ENCODE measurements at places on chromosomes 7 and 10. TPM values are rescaled to one million over a fixed set of nuclear protein-coding genes. Genes with fewer than 3 reads are reported as not detected.

- no peak for DNase-seq
These were observed 362.0 kb downstream of the GPR37 start for GRCh38 chr7:124403587-124403986.

GRCh38 chr10:79347894-79348639 lies 798 bp downstream of the PPIF start:
- no peak for DNase-seq

GRCh38 chr7:42222891-42223290 lies 14.1 kb downstream of the GLI3 start:
- no peak for DNase-seq

GRCh38 chr7:85336086-85336485 lies 149.2 kb upstream of the SEMA3D start:
- DNase-seq = no peak

GRCh38 chr7:6268023-6268900 lies 4.2 kb downstream of the CYTH3 start:
- no peak for DNase-seq

GRCh38 chr10:104331208-104331838 lies 6.9 kb downstream of the ITPRIP start:
- DNase-seq = no peak

GRCh38 chr7:130134106-130134636 lies 63.8 kb downstream of the KLHDC10 start:
- no peak for DNase-seq

DNA sequence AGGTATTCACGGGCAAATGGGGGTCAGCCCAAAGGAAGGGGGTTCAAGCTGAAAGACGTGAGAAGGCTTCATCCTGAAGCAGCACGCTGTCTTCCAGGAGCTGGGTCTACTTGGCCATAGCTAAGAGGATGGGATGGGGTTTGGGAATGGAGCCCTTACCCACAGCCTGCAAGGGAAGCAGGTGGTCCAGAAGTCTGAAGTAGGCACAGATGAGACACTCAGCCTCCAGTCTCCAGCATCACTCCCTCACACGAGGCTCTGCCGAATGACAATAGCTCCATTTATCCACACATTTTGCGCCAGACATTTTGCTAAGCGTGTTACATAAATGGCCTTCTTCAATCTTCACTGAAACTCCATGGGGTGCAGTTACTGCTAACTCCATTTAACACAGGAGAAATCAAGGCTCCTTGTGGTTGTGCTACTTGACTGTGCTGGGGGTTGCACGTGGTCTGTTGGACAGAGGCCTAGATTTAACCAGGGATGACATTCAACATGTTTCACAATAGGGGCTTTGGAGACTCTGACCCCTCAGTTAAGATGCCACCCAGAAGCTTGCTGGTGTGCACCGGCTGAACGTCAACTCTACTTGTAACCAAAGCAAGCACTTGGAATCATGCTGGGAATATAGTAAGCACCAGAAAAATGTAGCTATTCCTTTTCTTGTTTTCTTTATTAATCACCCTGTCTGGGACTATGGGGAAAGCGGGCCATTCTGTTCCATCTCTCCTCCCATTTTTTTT lies 85.3 kb downstream of the FAM241B start:
- no peak for DNase-seq

GRCh38 chr10:132665946-132666704 lies 119.8 kb downstream of the NKX6-2 start:
- peak; percentile 87 for DNase-seq

DNA sequence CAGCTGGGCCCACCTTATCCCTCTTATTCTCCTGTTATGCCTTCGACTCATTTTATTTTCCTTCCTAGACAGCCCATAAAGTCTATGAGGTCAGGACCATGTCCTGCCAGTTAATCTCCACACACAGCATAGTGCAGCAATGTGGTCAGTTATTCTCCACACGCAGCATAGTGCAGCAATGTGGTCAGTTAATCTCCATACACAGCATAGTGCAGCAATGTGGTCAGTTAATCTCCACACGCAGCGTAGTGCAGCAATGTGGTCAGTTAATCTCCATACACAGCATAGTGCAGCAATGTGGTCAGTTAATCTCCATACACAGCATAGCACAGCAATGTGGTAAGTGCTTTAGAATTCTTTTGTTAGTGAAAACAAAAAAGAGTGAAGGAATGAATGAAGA lies 77.8 kb downstream of the TEX36 start:
- DNase-seq = no peak

DNA sequence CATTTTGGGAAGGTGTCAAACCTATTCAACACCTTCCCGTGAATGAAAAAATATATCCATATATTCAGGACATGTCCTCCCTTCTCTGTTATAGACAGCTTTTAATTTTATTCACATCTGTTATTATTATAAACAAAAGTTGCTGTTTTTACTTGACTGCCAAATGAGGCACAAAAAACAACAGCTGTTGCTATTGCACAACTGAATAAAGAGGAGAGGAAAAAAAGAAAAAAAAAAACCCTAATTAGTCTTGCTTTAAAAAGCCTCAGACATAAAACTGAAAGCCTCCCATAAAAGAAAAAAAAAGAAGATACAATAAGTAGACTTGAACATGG lies 153.4 kb downstream of the BMPER start:
- no peak for DNase-seq

- DNase-seq = no peak
These were observed 994 bp upstream of the LRGUK start for GRCh38 chr7:134126146-134126545.

DNA sequence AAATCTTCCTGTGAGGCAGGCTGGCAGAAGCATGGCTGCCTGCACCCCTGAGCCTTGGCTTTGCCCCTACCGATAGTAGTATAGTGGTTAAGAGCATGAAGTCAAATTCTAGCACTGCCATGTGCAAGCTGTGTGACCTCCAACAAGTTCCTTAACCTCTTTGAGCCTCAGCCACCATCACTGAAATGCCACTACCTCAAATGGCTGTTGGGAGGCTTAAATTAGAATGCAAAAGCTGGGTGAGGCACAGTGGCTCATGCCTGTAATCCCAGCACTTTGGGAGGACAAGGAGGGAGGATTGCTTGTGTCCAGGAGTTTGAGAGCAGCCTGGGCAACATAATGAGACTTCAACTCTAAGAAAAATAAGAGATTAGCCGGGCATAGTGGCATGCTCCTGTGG lies 8.4 kb downstream of the SFRP5 start:
- DNase-seq = no peak

GRCh38 chr7:731440-732085 lies 4.5 kb upstream of the PRKAR1B start:
- DNase-seq = no peak

DNA sequence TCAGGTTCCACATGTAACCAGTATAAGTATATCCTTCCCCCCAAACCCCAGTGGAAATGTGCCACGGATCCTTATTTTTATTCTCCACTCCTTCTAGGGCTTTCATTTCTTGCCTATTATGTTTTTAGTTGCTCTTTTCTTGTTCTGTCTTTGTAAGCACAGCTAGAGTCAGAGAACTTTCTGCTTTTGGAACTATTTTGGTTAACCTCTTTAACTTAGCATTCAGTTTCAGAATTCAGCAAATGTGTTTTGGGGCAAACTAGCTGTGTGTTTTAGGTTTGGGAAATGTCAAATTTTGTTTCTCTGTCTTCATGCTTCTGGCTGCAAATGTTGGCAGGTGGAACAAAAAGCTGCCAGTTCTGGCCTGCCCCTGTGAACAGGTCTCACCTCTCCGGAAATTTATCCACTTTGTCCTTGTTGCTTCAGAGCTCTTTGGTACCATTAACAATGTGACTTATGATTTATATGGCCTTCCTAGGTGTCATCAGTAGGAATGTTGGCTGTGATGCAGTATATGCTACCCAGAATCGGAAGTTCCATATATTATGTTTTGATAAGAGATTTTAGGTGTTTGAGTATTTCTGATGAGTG lies 156.1 kb downstream of the ADK start:
- no peak for DNase-seq

DNA sequence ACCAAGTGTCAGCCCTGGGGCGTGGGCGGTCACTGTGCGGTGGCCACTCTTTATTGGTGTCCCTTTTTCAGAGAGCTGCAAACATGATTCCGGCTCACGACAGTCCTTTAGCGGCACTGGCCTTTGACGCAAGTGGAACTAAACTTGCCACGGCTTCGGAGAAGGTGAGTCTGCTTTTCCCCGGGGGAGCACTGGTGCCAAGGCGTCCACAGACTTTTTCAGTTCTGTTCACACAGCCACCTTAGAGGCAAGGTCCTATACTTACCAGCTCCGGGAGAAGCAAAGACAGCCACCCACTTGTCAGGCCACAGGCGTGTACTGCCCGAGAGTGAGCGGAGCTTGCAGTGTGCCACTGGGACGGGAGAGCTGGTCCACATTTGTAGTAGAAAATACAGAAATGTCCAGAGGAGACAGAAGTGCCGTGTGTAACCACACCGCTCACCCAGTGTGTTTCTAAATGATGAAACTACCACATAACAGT lies 27.9 kb downstream of the WIPI2 start:
- DNase-seq = no peak

KCP gene
- not detected for total RNA-seq

AQP1 gene
- 0.82 TPM for total RNA-seq

PNLIP gene
- not detected for total RNA-seq

CALHM3 gene
- total RNA-seq = not detected

OR6V1 gene
- total RNA-seq = not detected

TRPV6 gene
- total RNA-seq = not detected

STEAP2 gene
- 0.05 TPM for total RNA-seq

NUDT1 gene
- 17.0 TPM for total RNA-seq

All from glomerular endothelial cell (primary cell).